ENCODE measurements at places on chromosomes 12 and 14.

DNA sequence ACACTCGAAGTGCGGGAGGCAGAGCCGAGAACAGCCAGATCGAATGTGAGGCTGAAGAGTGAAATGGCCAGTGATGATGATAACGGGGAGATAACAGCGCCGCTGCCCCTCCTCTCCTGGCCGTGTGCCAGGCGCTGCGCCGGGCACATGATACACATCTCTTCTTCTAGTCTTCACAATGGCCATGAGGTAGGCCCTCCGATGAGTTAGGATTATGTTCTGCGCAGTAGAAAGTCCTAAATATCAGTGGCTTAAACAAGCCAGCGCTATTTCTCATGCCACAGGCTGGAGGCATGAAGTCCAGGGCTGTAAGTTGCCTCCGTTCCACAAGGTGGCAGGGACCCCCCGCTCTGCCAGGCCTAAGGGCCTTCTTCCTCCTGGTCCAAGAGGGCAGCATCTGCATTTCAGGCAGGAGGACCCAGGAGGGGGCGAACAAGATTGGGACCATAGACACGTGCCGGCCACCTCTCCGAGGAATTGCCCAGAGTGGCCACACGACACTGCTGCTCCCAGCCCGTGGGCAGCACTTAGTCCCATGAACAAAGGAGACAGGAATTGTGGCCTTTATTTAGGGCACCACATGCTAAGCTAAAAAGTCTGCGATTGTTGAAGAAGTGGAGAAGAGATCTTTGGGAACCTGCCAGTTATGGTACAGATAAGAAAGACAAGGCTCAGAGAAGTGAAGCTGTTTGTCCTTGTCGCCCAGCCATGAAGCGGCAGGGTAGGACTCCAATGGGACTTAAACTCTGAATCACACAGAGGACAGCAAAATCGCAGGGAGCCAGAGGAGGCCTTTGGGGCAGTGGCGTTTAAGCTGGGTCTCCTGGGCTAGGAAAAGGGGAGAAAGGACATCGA lies 10.9 kb upstream of the HVCN1 start:
- DNase-seq = no peak

DNA sequence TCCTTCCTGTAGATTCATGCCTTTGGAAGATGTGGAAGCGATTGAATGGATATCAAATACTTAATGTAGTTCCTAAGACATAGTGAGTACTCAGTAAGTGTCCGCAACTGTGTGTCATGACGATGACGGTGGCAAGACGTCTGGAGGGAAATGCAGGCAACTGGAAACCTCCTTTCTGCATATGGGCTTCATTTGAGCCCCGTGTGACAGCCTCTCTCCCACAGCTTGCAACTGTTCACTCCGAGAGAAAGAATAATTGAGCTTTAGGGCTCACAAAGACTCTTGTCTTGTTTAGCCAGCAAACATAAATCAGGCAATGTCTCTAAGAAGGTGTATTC lies 6.9 kb downstream of the CFAP251 start:
- no peak for DNase-seq

DNA sequence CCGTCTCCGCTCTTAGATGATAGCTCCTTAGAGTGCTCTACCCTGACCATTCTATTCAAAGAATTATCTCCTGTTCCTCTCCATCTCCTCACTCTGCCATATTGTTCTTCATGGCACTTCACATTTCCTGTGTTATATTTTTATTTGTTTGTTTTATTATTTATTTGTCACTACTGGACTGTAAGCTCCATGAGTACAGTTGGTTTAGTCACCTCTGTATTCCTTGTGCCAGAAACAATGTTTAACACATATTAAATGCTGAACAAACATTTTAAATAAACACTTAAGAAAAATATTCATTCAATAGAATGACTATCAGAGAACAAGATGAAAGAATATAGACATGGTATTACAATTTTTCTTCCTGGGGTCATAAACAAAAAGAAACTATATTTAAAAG lies 35.6 kb downstream of the KIAA0586 start:
- no peak for DNase-seq

DNA sequence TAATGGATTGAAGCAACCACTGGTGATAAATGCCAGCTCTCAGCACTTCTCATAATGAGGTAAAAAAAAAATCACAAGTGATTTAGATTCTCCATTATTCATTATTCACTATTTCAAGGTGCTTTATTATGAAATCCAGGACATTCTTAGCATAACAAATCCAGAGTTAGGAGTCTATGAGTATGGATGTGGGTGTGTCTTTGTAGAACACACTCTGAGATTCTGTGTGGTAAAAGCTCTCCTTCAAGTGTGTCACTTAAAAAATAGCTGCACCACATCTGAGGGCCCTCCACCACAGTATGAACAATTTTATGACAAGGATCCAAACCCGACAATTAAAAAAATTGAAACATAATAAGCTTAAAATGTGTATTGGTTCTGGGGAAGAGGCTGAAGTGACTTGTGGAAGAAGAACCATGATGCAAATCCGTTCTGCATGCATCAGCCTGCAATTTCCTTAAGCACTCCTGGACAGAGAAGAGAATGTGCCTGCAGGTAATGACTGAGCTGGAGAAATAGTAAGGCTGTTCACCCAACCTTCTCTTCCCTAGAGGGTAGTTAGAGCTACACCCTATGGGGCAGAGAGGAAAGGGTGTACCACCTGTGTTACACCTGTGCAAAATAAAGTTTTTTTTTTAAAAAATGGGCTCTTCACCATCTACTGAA lies 488.5 kb upstream of the MGAT4C start:
- no peak for DNase-seq

- DNase-seq = no peak
These were observed 25.6 kb downstream of the AKAP6 start for GRCh38 chr14:32354716-32355115.

GRCh38 chr12:6451348-6452244 lies at the start of gene TAPBPL:
TSS of gene TAPBPL (plus strand) at chr12:6452042. CDS start at chr12:6452249, 207 bp downstream.
- DNase-seq = peak; percentile 87

DNA sequence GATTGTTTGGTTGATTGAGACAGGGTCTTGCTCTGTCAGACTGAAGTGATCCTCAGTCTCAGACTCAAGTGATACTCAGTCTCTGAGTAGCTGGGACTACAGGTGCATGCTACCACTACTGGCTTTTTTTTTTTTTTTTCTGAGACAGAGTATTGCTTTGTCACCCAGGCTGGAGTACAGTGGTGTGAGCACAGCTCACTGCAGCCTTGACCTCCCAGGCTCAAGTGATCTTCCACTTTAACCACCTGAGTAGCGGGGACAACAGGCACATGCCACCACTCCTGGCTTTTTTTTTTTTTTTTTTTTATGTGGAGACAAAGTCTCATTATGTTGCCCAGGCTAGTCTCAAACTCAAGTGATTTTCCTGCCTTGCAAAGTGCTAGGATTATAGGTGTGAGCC lies 31.8 kb downstream of the CPSF2 start:
- no peak for DNase-seq

GRCh38 chr14:47284283-47284682 lies 391.1 kb downstream of the MDGA2 start:
- DNase-seq = no peak

DNA sequence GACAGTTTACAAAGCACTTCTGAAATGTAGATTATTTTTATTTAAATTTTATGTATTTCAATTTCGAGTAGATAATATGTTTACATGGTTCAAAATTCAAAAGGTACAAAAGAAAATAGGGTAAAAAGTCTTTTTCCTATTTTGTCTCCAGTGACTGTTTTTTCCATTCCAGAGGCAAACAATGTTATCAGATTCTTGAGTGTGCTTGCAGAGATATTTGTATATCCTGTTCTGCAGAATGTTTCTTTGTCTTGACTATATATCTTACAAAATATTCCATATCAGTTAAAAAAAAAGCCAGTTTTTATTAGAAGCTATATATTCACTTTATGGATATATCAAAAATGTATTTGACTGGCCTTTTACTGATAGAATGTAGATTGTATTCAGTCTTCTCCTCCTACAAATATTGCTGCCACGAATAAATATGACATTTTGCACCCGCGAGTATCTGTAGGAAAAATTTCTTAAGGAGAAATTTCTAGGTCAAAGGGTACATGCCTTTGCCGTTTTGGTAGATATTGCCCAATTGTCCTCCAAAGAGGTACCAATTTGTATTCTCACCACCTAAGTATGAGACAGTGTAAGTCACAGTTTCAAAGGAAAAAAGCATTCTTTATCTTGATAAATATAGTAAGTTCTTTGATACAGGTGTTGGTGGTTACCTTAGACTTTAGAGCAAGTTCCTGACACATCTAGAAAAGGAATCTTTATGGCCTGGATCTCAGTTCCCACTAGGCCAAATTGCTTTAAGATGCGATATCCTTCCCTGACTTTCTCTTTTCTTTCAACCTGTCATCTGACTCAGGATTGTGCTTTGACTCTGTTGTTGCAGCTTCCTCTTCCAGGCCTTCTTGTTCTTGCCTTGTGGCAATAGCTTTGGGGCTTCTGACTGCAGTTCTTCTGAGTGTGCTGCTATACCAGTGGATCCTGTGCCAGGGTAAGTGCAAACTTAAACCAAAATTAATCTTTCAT lies 2.3 kb downstream of the KLRG1 start:
- DNase-seq = no peak

- DNase-seq = no peak
These were observed 1.1 kb upstream of the HEBP1 start for GRCh38 chr12:13000925-13001774.

DNA sequence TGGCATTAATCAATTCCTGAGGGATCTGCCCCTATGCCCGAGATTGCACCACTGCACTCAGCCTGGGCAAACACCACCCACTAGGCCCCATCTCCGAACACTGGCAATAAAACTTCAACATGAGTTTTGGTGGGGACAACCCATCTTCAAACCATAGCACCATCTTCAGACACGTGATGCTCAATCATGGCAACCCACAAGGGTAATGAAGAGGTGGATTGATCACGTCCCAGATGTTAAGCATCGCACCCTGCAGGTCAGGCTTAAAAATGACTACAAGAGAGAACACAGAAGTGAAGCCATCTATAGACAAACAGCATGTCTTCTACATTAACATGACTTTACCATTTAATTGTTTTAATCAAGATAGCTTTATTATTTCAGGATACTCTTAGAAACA lies 42.8 kb upstream of the DDHD1 start:
- no peak for DNase-seq

- no peak for DNase-seq
These were observed 33.1 kb downstream of the CMKLR1 start for GRCh38 chr12:108305991-108306501.

DNA sequence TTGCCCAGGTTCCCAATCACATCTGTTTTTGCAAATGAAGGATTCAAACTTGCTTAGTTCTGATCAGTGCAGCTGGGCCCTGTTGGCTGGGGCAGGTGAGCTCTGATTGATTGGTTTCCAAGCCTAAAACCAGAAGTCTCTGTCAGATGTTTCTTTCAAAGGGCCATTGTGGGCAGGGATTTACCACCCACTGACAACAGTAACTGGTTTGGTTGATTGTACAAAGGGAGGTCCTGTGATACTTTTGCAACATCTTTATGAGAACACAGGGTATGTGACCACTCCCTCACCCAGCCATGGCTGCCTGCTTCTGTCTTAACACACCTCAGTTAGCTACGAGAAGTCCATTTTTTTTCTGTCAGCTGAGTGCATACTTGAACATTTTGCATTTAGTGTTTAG lies 184.1 kb downstream of the FLRT2 start:
- no peak for DNase-seq

DNA sequence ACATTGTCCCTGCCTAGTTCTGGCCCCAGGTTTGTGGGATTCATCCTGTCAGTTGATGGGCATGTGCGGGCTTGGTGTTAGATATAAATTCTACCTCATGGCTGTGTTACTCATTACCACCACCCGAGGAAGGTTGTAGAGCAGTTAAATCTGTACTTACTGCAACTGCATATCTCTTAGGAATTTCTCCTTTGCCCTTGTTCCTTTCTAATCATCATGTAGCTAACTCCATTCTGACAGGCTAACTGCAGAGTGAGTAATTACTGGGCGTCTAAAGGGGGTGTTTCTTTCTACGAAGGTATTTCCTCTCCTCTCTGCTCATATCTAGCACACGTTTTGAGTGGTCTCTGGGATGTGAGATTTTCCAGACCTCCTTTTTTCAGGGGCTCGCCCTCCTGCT lies 1076.7 kb downstream of the TMTC2 start:
- DNase-seq = no peak

- no peak for DNase-seq
These were observed 42.0 kb downstream of the ADIPOR2 start for GRCh38 chr12:1732914-1733313.

DNA sequence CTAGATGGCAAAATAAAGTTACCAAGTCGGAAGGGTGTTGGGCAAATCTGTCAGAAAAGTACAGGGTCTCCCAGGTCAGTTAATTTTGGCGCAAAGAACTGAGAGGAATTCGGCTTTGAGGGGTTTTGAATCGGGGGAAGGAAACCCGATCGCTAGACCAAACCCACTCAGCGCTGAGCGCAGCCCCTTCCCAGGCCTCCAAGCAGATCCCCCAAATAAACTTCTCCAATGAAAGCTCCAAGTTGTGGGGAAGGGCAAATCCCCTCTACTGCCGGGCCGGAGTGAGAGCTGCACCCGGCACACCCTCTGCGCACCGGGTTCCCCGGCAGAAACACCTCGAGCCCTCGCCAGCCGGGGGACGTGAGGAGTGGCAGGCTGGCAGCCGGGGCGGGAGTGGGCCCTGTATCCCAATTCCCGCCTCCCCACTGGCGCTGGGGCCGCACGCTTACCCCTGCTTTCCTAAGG lies 441 bp downstream of the E2F7 start:
- peak; percentile 26 for DNase-seq

DNA sequence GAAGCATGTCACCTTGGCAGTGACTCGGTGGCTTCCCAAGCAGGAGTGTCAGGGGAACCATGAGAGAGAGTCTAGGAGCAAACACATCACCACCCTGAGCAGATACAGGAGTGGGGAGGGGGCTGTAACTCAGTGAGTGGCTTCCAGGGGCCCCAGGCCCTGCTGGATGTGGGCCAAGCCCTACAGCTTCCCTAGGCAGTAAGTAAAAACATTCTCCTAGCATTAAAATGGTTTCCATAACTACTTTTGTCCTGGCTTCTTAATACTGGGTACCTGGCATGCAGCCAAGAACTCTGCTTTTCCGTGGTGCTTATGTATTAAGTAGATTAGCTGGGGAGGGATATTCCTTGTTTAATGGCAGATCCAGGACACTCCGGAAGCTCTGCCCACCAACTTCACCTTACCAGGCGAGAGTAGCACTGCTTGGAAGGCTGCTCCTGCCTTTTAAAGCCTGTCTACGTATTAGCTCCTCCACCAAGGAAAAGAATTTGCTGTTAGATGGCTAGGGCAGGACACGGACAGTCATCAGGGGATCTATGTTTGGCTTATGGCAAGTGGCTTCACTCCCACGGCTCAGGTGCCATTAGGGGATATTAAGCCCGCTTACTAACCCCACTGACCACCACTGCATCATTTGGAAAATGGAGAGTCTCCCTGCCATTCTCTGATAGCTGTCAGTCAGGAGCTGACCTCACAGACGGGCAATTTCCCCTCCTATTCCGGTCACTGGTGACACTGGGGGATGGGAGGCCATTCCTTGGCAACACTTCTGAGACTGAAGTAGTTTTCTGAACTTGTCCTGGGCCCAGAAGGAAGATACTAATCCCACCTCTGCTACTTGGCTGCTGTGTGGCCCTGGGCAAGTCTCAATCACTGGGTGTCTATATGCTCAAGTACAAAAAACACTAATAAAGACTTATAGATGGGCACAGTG lies 22.8 kb downstream of the OTUB2 start:
- DNase-seq = no peak
